Fibroblast of villous mesenchyme (primary cell): ENCODE measurements at places on chromosomes 3 and 15. TPM values are rescaled to one million over a fixed set of nuclear protein-coding genes. Genes with fewer than 3 reads are reported as not detected.

GRCh38 chr15:58407236-58407775 lies 24.5 kb upstream of the LIPC start:
- DNase-seq, result no peak

DNA sequence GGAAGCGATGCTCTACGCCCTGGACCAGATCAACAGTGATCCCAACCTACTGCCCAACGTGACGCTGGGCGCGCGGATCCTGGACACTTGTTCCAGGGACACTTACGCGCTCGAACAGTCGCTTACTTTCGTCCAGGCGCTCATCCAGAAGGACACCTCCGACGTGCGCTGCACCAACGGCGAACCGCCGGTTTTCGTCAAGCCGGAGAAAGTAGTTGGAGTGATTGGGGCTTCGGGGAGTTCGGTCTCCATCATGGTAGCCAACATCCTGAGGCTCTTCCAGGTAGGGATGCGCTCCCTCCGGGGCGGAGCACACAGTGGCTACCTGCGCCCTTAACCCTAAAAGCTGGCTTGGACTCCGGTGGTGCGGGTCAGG lies 698 bp downstream of the GRM7 start:
- DNase-seq, result no peak

DNA sequence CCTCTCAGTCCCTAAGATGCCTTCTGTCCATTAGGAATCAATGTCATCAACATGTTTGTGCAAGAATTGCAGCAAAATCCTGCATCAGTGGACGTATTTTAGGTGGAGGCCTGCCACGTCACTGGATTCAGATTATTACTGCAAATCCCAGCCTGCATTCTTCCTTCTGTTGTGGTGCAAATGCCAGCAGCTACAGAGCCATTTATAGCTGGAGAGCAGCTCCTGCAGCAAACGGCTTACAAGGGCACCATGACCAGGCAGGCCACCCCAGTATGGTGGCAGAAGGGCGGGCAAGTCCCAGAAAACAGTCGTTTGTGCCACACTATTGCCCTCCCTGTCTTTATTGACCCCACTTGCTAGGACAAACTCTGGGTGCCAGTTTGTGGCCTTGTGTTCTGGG lies 74.7 kb downstream of the SNRK start:
- no peak for DNase-seq

GRCh38 chr15:41634072-41634626 lies 26.1 kb upstream of the MGA start:
- no peak for DNase-seq

GRCh38 chr3:57009367-57009766 lies 51.1 kb upstream of the SPATA12 start:
- peak; percentile 38 for DNase-seq

- no peak for DNase-seq
Observed at GRCh38 chr3:52479877-52480575, 15.1 kb upstream of the STAB1 start.

DNA sequence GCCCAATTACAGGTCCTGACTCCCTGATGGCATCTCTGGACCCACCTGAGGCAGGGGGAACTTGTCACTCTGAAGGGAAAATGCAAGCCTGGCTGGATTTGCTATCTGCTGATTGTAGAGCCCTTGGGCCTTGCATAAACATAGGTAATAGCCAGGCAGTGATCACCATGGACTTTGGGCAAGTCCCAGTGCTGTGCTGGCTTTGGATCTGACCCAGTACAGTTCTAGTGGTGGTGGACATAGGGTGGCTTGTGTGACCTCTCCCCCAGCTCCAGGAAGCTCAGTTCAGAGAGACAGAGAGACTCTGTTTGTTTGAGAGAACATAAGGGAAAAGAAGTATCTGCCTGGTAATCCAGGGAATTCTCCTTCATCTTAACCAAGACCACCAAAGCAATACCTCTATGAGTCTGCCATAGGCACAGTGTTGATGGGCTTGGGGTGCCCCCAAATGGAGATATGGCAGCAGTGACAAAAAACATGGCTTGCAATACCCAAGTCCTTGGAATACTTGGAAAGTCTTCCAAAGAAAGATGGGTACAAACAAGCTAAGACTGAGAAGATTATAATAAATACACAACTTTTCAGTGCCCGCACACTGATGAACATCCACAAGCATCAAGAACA lies 348.5 kb downstream of the PYDC2 start:
- DNase-seq, result no peak

DNA sequence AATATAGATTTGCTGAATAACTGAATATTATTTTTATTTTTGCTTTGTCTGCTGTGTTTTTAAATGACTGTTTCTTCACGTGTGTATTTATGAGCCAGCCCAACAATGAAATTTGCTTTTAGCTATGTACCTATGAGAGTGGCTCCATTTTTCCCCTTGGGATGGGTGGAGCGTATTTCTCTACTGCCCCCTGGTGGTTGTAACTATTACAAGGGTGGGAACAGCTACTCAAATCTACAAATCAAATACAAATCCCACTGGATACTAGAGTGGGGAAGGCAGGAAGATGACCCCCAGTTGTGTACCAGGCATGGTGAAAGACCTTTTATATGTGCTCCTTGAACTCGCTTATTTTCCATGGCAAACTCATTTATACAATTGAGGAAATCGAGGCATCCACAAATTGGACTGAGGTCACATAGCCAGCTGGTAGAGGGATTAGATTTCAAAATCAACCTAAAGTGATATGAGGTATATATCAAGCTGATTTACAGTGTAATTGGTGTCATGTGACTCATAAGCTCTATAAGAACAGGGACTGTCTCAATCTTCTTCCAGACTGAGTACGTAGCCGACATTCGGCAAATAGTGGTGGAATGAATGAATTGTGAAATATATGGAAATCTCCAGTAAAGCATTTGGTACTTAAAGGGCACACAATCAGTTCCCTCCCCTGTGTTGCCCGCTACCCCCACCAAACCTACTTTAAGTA lies 69.5 kb upstream of the VEPH1 start:
- peak; percentile 82 for DNase-seq

GRCh38 chr3:64123931-64124330 lies 100.6 kb upstream of the PSMD6 start:
- no peak for DNase-seq

DNA sequence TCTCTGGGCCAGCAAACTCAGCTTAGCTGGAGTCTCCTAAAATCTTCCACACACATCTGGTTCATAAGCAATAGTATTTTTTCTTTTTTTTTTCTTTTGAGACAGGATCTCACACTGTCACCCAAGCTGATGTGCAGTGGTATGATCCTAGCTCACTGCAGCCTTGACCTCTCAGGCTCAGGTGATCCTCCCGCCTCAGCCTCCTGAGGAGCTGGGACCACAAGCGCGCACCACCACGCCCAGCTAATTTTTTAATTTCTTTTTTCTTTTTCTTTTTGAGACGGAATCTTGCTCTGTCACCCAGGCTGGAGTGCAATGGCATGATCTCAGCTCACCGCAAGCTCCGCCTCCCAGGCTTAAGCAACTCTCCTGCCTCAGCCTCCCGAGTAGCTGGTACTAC lies 34.3 kb downstream of the RNU5B-1 start:
- DNase-seq, result no peak

The TMOD3 gene
- 56.0 and 100 TPM in 2 replicates for total RNA-seq

The REC114 gene
- total RNA-seq, result not detected in 2 replicates

The PLIN1 gene
- under 0.01 and 0.43 TPM in 2 replicates for total RNA-seq

The KNL1 gene
- 12.9 and 22.9 TPM in 2 replicates for total RNA-seq

The HAUS2 gene
- 25.9 and 26.7 TPM in 2 replicates for total RNA-seq

The CX3CR1 gene
- not detected in 2 replicates for total RNA-seq

The UQCC5 gene
- 7.7 and 17.7 TPM in 2 replicates for total RNA-seq
